Stimulated activated CD8-positive, alpha-beta memory T cell treated with anti-CD3 and anti-CD28 coated beads, Interleukin-7, amount 100 ng/mL, for 1 hour (primary cell): ENCODE measurements at places on chromosomes 3 and 15.

GRCh38 chr3:129121792-129122411, at the start of gene RAB43:
RAB43 (minus strand) TSS chr3:129121804; CDS start chr3:129121489, 315 bp downstream.
- DNase-seq, result peak; percentile 81

DNA sequence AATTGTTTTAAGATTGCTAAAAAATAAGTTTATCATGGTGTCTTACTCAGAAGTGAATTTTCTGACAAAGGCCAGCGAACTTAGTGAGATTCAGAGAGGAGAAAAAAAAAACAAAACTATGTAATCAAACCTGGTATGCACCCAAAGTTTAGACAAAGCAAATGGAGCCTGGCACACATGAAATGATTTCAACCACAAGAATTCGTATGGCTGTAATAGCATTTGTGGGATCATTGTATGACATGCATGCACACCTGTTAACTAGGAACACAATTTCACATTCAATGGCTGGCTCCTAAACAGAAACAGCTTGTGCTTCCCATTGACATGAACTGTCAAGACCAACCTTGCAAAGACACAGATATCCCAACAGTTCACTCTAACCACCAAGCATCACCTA, 94.6 kb downstream of the ZIC4 start:
- no peak for DNase-seq

- DNase-seq, result no peak
These were observed 56.1 kb downstream of the CRTC3 start for GRCh38 chr15:90585863-90586262.

GRCh38 chr15:50815958-50816590, 50.6 kb upstream of the SPPL2A start:
- DNase-seq, result no peak
